HepG2 (cell line): ENCODE measurements at places on chromosomes 3 and 15. TPM values are rescaled to one million over a fixed set of nuclear protein-coding genes. Genes with fewer than 3 reads are reported as not detected.

Gene SLC28A1
- 0.31 and 0.39 TPM in 2 replicates for total RNA-seq

Gene LDHAL6B
- total RNA-seq, result not detected in 2 replicates

Gene ARPP21
- not detected in 2 replicates for total RNA-seq

Gene APEH
- total RNA-seq, result 116 and 130 TPM in 2 replicates

Gene LYSMD2
- 0.20 and 0.27 TPM in 2 replicates for total RNA-seq

DNA sequence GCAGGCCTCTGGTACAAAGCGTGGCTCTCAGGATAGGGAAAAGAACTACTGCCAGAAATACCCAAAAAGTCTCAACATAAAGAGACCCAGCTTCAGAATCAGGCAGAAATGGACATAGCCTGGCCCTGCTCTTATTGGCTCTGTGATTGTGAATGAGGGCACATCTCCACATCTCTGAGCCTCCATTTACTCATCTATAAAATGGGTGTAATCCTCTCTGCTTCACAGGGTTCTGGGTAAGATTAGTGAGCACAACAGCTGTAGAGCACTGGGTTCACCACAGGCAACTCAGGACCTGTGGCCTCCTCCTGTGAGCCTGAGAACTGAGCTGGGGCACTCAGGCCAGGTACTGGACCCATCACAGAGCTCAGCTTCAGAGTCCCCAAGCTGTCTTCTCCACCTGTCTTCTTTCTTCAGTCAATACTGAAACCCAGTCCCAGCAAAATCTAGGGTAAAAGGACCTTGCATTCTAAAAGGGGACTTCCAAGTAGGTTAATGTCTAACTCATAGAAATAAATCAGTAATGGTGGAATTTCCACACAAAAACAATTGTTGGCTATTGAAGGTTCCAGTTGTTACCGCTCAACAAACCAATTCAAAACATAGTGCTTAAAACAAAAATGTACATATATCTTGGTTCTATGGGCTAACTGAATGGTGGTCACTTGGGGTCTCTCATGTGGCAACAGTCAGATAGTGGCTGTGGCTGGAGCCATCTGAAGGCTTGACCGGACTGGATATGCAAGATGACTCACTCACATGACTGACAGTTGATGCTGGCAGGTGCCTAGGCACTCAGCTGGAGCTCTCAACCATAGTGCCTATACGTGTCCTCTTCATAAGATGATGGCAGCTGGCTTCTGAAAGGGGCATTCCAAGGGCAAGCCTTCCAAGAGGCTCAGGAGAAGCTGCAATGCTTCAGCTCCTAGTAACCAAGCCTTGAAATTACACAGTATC lies 47.3 kb downstream of the TRIM42 start:
- DNase-seq, result no peak

DNA sequence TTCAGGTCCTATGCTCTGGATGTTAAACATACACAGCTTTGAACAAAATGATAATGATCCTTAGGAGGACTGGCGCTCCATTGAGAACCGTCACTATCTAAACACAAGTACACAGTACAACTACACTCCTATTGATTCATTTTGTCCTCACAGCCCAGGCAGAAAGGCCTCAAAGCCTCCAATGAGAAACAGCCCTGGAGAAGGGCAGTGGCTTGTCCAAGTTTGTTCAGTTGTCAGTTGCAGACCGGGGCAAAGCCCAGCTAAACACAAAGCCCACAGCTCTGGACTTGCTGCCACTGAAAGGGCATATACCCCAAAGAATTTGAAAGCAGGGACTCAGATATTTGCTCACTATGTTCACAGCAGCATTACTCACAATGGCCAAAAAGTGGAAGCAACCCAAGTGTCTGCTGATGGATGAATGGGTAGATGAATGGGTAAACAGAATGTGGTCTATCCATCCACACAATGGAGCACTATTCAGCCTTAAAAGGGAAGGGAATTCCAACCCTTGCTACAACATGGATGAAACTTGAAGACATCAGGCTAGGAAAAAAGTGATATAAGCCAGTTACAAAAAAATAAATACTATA lies 34.7 kb downstream of the NUP210 start:
- DNase-seq, result no peak

DNA sequence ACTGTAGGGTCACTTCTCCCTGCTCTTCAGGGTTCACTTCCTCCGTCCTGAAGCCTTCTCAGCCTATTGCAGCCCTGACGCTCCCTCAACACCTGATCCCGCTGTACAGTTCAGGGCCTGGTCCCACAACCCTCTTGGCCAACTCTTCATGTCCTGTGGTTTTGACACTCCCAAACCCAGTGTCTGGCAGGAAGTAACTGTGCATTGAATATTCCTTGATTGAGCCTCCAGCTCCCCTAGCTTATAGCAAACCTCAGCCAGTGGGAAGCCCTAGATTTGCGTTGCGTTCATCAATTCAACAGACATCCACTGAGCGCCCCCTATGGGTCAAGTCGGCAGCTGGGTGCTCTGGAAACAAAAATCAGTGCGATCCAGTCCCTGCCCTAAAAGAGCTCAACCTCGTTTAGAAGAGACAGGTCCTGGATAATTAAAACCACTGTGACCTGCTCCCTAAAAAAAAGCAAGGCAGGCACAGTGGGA lies 13.5 kb downstream of the UBAP1L start:
- DNase-seq, result peak; percentile 50

DNA sequence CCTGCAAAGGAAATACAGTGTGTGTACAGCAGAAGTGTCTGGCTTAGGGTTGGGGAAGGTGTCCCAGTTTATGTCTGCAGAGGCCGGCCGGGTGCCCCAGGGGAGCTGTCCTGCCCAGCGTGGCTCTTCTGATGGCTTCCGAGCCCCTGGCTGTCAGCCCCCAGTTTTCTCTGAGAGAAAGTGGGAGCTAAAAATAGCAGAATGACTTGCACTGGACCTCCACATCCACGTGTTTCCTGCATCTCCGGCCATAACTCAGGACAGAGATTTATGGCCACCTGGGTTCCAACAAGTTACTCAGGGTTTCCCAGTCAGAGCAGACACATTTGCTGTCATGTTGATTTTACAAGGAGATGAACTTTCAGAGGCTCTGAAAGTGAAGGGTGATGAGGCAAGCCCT lies 192.0 kb downstream of the ATP10A start:
- DNase-seq, result no peak

- no peak for DNase-seq
These were observed 29.5 kb downstream of the LINS1 start for GRCh38 chr15:100572362-100572983.

GRCh38 chr3:156939315-156939714 lies 113.2 kb downstream of the LEKR1 start:
- DNase-seq, result no peak

GRCh38 chr3:61650276-61650675 lies 88.9 kb downstream of the PTPRG start:
- DNase-seq, result no peak

- DNase-seq, result no peak
These were observed 4.6 kb downstream of the CBLB start for GRCh38 chr3:105864212-105864611.

- no peak for DNase-seq
These were observed 126.4 kb upstream of the FAM3D start for GRCh38 chr3:58792921-58793451.

GRCh38 chr3:134242649-134243617 lies 7.7 kb downstream of the RYK start:
- peak; percentile 58 for DNase-seq

DNA sequence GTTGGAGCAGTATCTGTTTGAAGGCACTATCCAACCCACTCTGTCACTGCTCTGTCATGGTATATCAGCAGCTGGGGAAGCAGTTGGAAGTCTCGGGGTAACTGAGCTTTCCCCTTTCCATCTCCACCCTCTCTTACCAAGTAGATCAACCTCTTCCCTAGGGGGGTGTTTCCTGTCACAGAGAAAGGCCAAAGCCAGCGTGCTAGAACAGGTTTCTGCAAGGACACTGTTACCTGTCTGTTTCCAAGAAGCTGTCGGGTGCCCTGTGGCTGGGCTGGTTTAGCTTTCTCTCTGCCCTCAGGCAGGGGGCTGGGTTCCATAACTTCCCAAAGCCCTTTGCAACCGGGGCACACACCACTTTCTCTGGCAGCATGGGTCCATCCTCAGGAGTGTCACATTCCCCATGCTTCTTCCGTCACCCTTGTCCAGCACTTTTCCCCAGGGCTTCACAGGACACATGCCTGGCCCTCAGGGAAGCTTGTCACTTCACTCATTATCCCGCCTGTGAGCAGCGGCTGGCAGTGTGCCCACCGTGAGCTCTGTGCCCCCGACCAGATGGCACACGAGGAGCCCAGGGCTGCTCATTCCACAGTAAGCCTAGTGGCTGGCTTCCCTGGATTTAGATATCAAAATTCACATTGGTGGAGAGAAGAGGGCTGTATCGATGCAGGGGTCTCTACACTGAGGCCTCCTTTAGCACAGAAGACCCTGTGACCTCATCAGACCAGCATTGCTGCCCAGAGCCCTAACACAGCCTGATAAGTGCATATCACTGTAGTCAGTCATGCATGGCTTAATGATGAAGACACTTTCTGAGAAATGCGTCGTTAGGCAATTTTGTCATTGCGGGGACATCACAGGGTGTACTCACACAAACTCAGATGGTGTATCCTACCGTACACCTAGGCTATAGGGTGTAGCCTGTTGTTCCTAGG lies 205.8 kb downstream of the SLCO3A1 start:
- no peak for DNase-seq

GRCh38 chr3:105427332-105427731 lies 60.6 kb downstream of the ALCAM start:
- DNase-seq, result no peak

GRCh38 chr15:89948796-89949195 lies 36.0 kb upstream of the ARPIN start:
- DNase-seq, result no peak

DNA sequence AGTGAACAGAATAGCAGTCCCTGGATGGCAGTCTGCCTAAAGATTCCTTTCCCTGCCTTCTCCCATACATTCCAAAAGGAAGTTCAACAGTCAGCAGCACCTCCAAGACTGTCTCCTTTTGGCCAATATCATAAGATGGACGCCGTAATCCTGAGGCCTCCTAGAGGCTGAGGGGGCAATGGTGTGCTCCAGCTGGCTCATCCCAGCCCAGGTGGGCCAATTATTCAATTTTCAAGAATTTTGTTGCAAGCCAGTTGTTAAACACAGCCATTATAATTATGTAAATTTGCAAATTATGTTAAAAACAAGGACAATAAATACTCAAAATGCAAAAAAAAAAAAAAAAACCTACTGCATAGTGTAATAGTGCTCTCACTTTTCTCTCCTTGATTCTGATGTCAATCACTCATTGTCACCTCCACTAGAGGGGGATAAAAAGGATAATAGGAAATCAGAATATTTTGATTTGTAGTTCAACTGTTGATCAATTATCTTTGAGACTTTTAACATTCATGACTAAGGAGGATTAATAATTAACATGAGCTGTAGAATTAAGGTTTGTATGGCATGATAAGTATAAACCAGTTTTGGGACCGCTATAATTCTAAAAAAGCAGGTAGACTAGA lies 40.1 kb downstream of the PPARG start:
- DNase-seq, result no peak

- no peak for DNase-seq
These were observed 52.7 kb downstream of the RAD54L2 start for GRCh38 chr3:51591231-51591630.

GRCh38 chr3:992871-993270 lies 100.0 kb upstream of the CNTN6 start:
- DNase-seq, result no peak
